Left renal pelvis (tissue), 4 donors: ENCODE measurements at places on chromosomes 11 and 22.

DNA sequence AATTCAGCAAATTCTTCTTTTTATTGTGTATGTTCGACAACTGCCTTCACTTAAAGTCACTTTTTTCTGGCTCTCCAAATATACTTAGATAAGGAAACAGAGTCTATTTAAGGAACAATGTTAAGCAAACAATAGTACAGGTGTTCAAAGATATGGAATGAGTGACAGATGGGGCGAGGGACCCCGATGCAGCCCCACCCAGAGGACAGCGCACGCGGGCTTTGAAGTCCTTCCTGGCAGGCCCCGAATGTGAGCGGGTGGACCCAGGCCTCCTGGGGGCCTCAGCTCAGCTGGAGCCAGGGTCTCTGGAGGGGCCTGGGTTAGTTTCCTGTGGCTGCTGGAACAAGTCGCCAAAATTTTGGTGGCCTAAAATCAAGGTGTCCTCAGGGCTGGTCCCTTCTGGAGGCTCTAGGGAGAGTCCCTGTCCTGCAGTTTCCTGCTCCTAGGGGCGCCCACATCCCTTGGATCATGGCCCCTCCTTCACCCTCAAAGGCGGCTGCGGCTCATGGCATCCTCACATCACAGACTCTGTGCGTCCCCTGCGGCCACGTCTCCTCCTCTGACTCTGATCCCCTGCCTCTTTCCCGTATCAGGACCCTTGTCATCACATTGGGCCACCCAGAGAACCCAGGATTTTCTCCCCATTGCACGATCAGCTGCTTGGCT, 40.6 kb upstream of the KCNQ1OT1 start:
- DNase-seq, result no peak

DNA sequence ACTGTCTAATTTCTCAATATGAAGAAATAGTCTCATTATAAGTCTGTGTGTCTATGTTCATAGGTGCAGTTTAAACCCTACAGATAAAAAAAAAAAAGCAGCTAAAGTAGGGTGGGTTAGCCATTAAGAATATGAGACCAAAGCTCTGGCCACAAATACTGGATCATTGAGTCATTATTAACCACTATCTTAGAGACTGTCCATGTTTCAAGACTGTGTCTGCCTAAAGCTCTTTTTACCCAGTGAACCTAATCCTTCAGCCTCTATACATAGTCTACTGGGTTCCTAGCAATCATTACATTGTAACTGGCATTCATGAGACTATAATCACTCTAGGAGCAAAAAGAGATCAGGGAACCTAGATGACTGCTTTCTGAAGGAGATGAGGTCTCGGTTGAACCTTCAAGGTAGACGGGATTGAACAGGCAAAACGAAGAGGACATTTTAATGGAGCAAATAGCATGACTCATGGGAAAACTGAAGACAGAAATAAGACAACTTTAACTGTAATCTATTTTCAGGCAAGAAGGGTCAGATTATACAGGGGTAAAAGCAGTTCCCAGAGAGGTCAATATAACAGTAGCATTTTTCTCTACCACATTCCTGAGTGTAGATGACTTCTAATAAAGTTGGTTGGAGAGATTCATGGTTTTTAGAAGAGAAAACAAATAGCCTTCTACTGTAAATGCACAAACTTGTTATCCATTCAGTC, 64.0 kb upstream of the FIBIN start:
- no peak for DNase-seq

- no peak for DNase-seq
These were observed 72.8 kb upstream of the DDI1 start for GRCh38 chr11:103963648-103964047.

GRCh38 chr11:58394195-58394594, 12.5 kb downstream of the OR5B3 start:
- DNase-seq, result no peak

DNA sequence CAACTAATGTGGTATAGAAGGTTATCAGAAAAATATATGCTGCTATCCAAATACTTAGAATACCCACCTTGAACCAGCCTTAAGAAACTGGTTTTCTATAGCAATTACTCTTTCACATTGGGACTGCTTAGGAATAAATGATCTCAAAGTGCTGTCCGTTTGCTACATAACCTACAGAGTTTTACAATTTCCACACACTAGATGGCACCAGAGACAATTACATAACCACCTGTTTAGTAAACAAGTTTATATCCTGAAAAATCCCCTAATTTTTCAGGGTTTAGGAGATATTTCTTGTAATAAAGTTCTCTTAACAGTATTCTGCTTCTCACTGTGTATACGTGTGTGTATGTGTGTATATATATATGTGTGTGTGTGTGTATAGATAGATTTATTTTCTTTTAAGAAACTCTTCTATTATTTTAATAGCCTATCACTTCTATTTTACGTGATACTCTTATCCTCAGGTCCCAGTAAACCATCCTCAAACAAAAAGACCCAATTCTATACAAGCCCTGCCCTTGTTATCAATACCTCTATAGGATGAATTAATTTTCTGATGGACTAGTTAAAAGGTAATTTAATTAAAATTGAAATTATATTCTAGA, 6.7 kb upstream of the OR5I1 start:
- DNase-seq, result peak; percentile 1
